Osteocyte (in vitro differentiated cells): ENCODE measurements at places on chromosomes 1 and 21. TPM values are rescaled to one million over a fixed set of nuclear protein-coding genes. Genes with fewer than 3 reads are reported as not detected.

The BTBD8 gene
- 1.9 and 2.0 TPM in 2 replicates for total RNA-seq

The VANGL2 gene
- 16.4 and 17.7 TPM in 2 replicates for total RNA-seq

The LEPROT gene
- total RNA-seq = 158 and 171 TPM in 2 replicates

The DCST2 gene
- 0.75 and 1.0 TPM in 2 replicates for total RNA-seq

The FMO3 gene
- total RNA-seq = 1.0 and 1.6 TPM in 2 replicates

The FNDC5 gene
- 2.0 and 3.2 TPM in 2 replicates for total RNA-seq

The ACP6 gene
- total RNA-seq = 12.1 and 12.6 TPM in 2 replicates

DNA sequence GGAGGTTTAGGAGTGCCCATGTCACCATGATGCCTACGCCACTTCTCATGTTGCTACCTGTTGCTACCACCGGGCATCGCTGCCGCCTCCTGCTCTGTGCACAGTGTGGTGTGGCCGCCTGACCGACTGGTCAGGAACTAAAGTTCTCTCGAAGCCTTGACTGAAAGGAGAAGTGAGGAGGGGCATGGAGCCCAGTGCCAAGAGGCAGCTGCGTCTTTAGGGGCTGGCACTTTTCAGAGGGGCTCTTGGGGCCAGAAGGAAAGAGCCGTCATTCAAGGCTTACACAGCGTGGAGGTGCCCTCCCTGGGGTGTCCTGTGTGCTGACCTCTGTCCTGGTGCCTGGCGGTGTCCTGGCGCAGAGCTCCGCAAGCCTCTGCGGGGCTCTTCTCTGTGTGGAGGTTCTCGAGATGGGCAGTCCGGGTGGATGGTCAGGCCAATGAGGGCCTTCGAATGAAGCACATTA is 57.2 kb downstream of the ADARB1 start:
- no peaks in the 10 kb centered on the region for H3K27me3 ChIP-seq
- H3K4me1 ChIP-seq = peaks cover 82% of the 10 kb centered on the region
- H3K4me3 ChIP-seq = no peak overlapping the region
- peak overlapping the region; percentile 97 for H3K27ac ChIP-seq
- DNase-seq = no peak

DNA sequence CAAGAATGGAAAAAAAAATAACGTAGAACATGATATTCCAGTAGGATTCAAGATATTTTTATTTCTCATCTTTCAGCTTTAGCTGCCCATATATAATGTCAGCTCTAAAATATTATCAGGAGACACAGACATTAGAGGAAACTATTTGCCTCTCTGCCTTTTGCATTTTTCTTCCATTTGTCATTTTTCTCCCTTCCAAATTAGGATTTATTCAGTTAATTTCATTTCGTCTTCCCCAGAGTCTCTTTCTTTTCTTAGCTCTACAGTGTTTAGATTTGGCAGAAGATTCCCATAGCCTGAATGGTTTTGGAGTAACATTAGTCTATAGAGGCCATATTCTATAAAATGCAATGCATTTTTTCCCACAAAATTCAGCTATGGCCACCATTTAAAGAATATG is 5.1 kb upstream of the ENAH start:
- no peaks in the 10 kb centered on the region for H3K36me3 ChIP-seq
- no peak for DNase-seq
- no peaks in the 10 kb centered on the region for H3K27me3 ChIP-seq
- H3K4me1 ChIP-seq = peaks cover 53% of the 10 kb centered on the region

- no peak for DNase-seq
- H3K27ac ChIP-seq = no peak overlapping the region
- H3K36me3 ChIP-seq = peaks cover 65% of the 10 kb centered on the region
- H3K27me3 ChIP-seq = no peaks in the 10 kb centered on the region
Measured at GRCh38 chr1:109331113-109331512, 24.3 kb upstream of the MYBPHL start.

DNA sequence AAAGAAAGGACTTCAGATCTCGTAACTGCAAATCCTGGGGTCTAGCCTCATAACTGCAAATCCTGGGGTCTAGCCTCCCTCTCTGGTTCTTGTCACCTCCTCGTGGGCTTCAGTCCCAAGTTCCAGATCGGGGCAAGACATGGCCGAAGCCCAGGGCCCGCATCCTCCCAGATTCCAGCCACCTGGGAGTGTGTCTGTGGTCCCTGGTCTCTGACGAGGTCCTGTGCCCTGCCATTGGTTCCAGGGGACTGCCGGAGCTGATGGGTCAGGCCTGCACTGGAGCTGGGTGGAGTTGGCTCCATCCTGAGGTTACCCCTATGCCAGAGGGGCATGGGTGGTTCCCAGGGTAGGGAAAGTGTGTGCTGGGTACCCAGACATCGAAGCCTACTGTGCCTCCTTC is 17.7 kb upstream of the C1orf174 start:
- no peak overlapping the region for H3K4me3 ChIP-seq
- no peak for DNase-seq
- H3K36me3 ChIP-seq = no peaks in the 10 kb centered on the region
- H3K27ac ChIP-seq = no peak overlapping the region
- H3K27me3 ChIP-seq = no peaks in the 10 kb centered on the region
- H3K4me1 ChIP-seq = no peaks in the 10 kb centered on the region

- no peak overlapping the region for H3K4me3 ChIP-seq
- DNase-seq = no peak
- H3K4me1 ChIP-seq = peaks cover 18% of the 10 kb centered on the region
- H3K27me3 ChIP-seq = peaks cover 7% of the 10 kb centered on the region
- H3K36me3 ChIP-seq = no peaks in the 10 kb centered on the region
Measured at GRCh38 chr1:204255966-204256365, 42.2 kb upstream of the GOLT1A start.

GRCh38 chr1:57494530-57495079 is 70.7 kb upstream of the DAB1 start:
- no peaks in the 10 kb centered on the region for H3K36me3 ChIP-seq
- H3K27me3 ChIP-seq = peaks cover 13% of the 10 kb centered on the region
- no peak overlapping the region for H3K27ac ChIP-seq
- H3K4me1 ChIP-seq = peaks cover 7% of the 10 kb centered on the region
- H3K4me3 ChIP-seq = no peak overlapping the region

DNA sequence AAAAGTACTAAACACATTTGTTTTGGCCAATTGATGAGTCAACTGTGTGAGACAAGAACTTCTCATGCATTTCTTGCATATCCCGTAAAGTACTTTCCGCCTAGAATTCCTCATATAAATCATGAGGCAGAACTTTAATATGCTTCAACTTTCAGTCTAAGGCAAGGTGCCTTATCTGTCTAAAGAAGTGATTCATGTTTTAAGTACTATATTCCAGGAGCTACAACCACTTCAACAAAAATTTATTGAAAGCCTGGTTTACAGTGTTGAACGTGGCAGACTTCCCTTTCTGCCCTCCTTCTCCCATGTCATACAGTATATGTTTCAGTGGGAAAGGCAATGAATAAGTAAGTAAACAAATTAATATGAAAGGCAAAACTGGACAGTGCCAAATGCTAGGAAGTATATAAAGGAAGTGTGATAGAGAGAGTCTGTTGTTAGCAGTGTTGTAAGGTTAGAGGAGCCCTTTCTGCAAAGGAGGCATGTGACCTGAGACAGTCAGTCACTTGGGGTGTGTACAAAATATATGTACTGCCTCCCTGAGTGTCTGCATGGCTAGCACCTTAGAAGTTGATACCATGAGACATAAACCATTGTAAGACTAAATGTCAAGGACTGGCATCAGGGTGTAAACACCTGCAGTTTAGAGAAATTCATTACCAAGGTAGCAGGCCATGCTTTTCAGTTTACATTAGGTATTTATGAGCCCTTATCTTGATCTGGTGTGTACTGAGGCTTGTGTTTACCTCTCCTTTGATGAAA is 362.2 kb downstream of the SRGAP2C start:
- H3K4me1 ChIP-seq = no peaks in the 10 kb centered on the region
- H3K4me3 ChIP-seq = no peak overlapping the region
- peaks cover 6% of the 10 kb centered on the region for H3K27me3 ChIP-seq

GRCh38 chr1:227723474-227723873 is 11.6 kb downstream of the JMJD4 start:
- no peak overlapping the region for H3K4me3 ChIP-seq
- H3K27ac ChIP-seq = no peak overlapping the region
- peaks cover 8% of the 10 kb centered on the region for H3K27me3 ChIP-seq
- DNase-seq = no peak
- no peaks in the 10 kb centered on the region for H3K36me3 ChIP-seq

- H3K27ac ChIP-seq = no peak overlapping the region
- H3K36me3 ChIP-seq = peaks cover 3% of the 10 kb centered on the region
- H3K27me3 ChIP-seq = peaks cover 2% of the 10 kb centered on the region
- H3K4me1 ChIP-seq = no peaks in the 10 kb centered on the region
- no peak overlapping the region for H3K4me3 ChIP-seq
- DNase-seq = no peak
Measured at GRCh38 chr1:9615316-9616063, 26.8 kb downstream of the TMEM201 start.

DNA sequence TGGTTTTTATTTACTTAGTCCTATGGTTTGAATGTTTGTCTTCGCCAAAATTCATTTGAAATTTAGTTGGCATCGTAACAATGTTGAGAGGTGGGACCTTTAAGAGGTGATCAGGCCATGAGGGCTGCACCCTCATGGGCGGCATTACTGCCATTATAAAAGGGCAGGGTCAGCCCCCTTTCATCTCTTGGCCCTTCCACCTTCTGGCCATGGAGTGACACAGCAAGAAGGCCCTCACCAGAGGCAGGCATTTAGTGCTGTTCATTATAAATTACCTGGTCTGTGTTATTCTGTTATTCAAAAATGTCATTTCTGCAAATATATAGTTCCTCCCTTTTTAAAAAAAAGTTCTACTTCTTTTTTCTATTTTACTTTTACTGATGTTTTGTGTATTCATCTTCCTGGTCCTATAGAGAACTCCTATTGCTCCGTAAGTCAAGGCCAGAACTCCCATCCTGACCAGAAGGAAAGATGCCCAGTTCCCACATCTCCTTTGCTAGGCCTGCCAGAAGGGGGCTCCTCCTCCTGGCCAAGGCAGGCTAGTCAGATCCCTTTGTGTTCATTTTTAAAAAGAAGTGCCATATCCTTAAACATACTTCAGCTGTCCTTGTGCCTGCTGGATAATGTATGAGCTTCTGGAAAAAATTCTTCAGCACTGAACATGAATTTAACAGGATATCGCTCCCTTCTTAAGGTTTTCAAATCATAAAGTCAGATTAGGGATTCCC is 10.0 kb upstream of the LBR start:
- peaks cover 6% of the 10 kb centered on the region for H3K4me1 ChIP-seq
- no peak overlapping the region for H3K4me3 ChIP-seq
- no peak for DNase-seq
- peaks cover 6% of the 10 kb centered on the region for H3K27me3 ChIP-seq
- H3K36me3 ChIP-seq = no peaks in the 10 kb centered on the region

- H3K27me3 ChIP-seq = peaks cover 9% of the 10 kb centered on the region
- H3K4me1 ChIP-seq = no peaks in the 10 kb centered on the region
- no peaks in the 10 kb centered on the region for H3K36me3 ChIP-seq
- H3K27ac ChIP-seq = no peak overlapping the region
- no peak overlapping the region for H3K4me3 ChIP-seq
- DNase-seq = no peak
Measured at GRCh38 chr1:238892612-238893011, 493.8 kb upstream of the CHRM3 start.

- peaks cover 50% of the 10 kb centered on the region for H3K4me1 ChIP-seq
- H3K27me3 ChIP-seq = no peaks in the 10 kb centered on the region
- H3K4me3 ChIP-seq = no peak overlapping the region
- peaks cover 2% of the 10 kb centered on the region for H3K36me3 ChIP-seq
- peak overlapping the region; percentile 12 for H3K27ac ChIP-seq
- no peak for DNase-seq
Measured at GRCh38 chr1:23152966-23153684, 15.5 kb downstream of the LUZP1 start.

DNA sequence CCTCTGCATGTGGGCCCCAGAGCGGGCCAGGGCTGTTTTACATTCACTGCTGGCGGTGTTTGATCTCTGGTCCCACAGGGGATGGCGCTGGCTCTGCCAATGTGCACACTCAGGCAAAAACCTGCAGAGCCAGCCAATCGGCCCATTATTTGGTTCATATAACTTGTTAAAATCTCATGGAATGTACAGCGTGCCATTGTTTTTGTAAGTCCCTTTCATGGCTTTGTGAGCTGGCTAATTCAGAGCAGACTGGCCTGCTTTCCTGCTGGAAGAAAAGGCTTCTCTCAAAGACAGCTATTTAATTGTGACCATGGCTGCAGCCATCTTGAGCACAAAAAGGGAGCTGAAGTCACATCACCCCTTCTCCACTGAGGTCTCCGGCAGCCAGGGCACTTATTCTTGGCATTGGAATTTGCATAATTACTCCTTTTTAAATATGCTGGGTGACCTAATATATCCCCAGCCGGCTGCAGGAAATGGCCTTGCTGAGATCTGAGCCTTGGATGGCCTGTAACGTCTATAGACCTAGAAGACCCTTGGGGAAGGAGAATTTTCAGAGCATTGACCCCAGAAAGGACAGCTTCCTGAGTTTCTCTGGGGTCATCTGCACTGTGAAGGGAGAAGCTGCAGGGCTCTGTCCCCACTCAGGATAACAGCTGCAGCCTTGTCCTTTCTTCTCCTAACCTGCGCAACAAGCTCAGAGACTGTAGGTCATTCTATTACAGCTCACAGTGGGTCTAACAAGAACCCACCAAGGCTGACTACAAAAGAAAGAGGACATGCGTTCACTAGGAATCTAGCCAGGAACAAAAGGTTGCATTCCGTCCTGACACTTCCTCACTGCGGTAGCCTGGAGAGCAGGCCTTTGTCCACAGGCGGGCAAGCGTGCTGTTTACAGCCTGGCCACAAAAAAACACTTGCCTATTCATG is 45.8 kb downstream of the BCAR3 start:
- no peaks in the 10 kb centered on the region for H3K27me3 ChIP-seq
- H3K27ac ChIP-seq = peak overlapping the region; percentile 23
- peaks cover 34% of the 10 kb centered on the region for H3K4me1 ChIP-seq
- peaks cover 3% of the 10 kb centered on the region for H3K36me3 ChIP-seq
- peak; percentile 36 for DNase-seq

GRCh38 chr1:29865051-29865450 is 628.7 kb downstream of the PTPRU start:
- no peaks in the 10 kb centered on the region for H3K4me1 ChIP-seq
- no peaks in the 10 kb centered on the region for H3K36me3 ChIP-seq
- H3K4me3 ChIP-seq = no peak overlapping the region

- no peaks in the 10 kb centered on the region for H3K36me3 ChIP-seq
- H3K4me3 ChIP-seq = no peak overlapping the region
- H3K27me3 ChIP-seq = no peaks in the 10 kb centered on the region
- peaks cover 9% of the 10 kb centered on the region for H3K4me1 ChIP-seq
Measured at GRCh38 chr1:72186733-72187307, 95.5 kb downstream of the NEGR1 start.

DNA sequence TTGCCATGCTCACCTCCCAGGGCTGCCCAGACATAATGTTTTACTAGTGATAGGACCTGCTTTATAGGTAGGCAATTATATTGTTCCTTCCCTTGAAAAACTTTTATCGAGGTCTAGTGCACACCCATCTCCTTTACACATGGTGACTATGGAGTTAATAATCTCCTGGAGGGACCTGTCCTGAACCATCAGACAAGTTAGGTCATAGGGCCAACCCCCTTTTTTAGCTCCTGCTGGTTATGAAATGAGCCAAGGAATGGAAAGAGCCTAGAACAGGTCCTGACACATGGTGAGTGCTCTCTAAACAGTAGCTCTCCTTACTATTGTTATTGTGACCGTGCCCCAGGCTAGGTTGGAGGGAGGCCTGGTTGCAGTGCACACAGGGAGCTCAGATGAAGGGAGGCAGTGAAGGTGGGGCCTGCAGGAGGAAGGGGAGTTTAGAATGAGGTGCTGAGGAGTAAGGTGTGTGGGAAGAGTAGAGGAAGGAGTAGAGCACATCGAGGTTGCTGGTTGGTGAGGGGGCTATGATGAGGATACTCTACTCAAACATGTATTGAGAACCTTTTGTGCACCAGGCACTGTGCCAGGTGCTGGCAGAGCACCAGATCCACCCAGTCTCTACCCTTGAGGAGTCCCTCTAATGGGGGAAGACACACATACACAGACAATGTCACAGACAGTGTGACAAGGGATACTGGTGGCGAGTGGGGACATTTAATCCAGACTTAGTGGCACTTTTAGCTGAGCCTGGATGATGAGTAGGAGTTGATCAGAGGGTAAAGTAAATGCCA is 14.1 kb upstream of the LMNA start:
- no peaks in the 10 kb centered on the region for H3K36me3 ChIP-seq
- H3K27ac ChIP-seq = peak overlapping the region; percentile 99
- H3K27me3 ChIP-seq = no peaks in the 10 kb centered on the region
- H3K4me3 ChIP-seq = no peak overlapping the region
